ENCODE measurements at places on chromosomes 3 and 15. TPM values are rescaled to one million over a fixed set of nuclear protein-coding genes. Genes with fewer than 3 reads are reported as not detected.

GRCh38 chr3:168620854-168621253 lies 525.1 kb upstream of the GOLIM4 start:
- peak; percentile 62 for DNase-seq

DNA sequence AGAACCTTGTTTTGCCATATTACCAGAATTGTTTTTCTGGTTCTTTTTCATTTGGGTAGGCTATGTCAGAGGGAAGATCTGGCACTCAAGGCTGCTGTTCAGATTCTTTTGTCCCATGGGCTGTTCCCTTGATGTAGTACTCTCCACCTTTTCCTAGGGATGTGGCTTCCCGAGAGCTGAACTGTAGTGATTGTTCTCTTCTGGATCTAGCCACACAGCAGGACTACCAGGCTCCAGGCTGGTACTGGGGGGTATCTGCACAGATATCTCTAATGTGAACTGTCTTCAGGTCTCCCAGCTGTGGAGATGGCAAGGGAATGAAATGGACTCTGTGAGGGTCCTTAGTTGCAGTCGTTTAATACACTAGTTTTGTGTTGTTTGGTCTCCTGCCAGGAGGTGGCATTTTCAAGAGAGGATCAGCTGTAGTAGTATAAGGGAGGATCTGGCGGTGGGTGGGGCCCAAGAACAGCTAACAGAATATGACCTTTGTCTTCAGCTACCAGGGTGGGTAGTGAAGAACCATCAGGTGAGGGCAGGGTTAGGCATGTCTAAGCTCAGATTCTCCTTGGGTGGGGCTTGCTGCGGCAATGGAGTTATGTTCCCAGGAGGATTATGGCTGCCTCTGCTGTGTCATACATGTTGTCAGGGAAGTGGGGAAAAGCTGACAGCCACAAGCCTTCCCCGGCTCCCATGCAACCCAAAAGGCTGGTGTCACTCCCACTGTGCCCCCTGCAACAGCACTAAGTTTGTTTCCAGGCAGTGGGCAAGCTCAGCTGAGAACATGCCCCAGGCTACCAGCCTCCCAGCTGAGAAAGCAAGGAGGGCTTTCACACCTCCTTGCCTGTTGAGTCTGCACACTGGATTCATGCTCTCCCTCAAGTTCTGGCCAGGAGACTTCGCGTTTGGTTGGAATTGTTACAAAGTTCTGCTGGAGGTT lies 252.5 kb downstream of the ISL2 start:
- no peak for DNase-seq

DNA sequence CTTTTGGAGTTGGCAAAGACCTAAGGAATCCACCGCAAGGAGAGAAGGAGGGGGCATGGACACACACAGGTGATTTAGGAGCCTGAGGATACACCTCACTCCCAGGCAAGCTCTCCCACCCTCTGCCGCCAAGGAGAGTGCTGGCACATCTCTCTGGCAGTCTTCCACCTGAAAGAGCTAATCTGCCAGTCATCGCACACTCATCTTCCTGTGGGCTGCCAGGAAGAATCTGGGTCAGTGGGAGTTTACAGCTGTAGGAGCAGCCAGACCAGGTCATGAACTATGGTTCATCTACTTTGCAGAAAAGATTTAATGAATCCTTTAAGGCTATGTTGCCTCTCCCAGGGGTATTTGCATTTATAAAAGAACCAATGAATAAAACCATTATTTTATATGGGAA lies 170.6 kb upstream of the TSC22D2 start:
- no peak for DNase-seq

DNA sequence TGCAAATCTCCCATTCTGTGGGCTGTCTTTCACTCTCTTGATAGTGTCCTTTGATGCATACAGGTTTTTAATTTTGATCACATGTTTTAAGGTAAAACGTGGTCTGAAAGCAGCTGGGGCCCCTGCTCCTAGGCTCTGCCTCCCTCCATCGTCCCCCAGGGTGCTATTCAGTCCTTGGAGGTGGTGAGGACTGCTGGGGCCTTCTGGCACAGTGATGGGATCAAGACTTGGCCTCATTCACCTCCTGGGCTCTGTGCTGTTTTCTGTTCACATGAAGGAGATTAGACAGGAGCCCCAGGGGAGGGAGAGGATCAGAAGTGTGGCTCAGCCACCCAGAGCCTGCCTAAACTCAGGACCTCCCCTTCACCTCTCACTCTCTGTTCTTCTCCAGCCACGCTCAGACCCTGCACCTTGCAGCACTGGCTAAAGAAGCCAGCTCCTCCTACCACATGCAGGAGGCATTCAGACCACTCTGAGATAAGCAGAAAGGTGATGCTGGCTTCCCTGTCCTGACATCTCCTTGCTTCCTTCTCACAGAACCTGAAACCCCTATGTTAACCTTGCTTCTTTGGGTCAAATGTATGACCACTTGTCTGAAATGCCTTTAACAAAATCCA lies 43.9 kb downstream of the PAQR5 start:
- DNase-seq = no peak

GRCh38 chr3:196639483-196640296 lies at the start of gene NRROS:
TSS of gene NRROS (plus strand) at chr3:196639694. CDS start at chr3:196654540, 14,846 bp downstream.
- DNase-seq = peak; percentile 93

The STX19 gene
- total RNA-seq = not detected
